Suppressor macrophage (primary cell): ENCODE measurements at places on chromosomes 7 and 10.

DNA sequence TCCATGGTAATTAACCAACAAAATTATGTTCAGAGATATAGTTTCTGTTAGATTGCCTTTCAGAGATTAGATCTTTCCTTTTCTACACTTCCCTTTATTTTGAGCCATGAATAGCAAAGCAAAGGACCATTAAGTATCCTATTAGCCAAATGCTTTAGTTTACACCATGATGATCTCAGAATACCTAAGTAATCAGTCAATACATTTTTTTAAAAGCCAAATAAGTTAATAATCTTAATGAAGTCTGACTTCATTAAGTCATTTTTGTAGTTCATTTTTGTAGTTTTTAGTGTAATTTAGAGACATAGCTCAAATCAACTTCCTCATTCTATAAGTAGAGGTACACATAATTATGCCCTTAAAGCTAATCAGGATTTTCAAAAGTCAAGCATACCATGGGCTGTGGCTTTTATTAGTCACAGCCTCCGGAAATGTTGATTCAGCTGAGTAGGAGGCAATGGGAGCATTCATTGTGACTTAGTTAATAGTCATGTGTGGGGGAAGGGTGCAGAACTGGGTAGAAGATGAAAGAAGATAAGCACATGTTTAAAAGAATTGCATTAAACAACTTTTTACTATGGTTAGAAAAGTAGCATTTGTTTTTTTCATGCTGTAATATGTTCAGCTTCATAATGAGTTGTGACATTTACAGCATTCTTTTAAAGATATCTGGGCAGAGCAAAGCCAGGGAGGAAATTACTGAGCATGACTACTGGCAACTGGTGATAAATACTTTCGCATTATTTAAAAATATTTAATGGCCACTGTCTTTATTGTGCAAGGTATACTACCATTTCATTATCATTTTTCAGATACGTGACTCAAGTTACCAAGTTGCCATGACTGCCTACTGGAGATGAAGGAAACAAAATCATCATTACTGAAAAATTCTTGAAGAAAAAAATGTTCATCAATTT is 57.3 kb upstream of the CCDC71L start:
- peak; percentile 87 for DNase-seq

DNA sequence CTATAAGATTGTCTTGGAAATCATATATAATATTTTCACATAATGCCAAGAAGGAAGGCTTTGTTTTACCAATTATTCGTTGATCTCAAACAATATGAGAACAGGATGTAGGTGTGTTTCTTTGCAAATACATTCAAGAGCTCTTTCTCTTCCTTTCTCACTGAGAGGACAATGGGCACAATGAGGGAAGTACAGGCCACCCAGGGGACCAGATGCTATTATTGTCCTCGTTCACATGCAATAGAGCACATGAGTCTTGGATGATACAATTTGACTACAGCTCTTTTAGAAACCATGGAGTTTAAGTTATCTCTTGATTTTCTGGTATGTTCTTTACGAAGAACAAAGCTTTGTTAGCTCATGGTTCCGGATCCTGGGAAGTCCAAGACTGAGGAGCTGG is 323.7 kb upstream of the KLF6 start:
- no peak for DNase-seq

GRCh38 chr7:147524726-147525250 is 1065.8 kb upstream of the C7orf33 start:
- DNase-seq, result no peak

GRCh38 chr7:84701524-84702306 is 485.1 kb downstream of the SEMA3D start:
- no peak for DNase-seq

- DNase-seq, result no peak
Measured at GRCh38 chr7:26603631-26604030, 260.8 kb downstream of the SKAP2 start.

DNA sequence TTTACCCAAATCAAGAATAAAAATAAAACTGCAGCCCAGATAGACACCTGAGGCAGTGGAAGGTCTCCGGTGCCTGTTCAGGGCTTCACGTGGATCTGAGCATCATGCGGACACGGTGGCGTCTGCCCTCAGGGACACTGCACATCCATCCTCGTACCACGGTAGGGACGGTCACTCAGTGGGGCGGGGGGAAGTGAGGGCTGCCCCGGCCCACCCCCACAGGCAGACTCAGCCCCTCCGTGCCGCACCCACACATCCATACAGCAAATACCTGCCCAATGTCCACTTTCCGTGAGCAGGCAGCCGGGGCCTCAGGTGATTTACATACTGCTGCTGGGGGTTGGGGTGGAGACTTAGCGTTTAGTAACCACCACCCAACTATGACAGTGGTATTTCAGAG is 207.8 kb downstream of the DIP2C start:
- DNase-seq, result no peak

- DNase-seq, result peak; percentile 85
Measured at GRCh38 chr10:98314532-98315284, 46.7 kb upstream of the LOXL4 start.

- no peak for DNase-seq
Measured at GRCh38 chr10:18683427-18683826, 24.2 kb downstream of the ARL5B start.

DNA sequence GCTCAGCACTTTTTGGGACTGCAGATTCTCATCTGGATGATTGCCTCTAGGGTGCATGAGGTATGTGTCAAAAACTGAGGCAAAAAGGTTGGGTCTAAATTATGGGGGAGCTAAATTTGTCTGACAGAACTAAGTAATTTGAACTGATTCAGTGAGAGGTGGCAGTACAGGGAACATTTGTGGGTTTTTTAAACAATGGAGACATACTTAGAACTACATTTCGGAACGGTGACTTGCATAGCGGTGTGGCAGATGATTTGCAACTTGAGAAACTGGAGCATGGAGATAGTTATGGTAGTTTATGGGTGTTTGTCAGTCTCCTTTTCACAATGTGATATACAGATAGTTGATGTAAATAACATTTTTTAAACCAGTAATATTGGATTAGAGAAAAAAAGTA is 14.6 kb downstream of the TBC1D12 start:
- no peak for DNase-seq

- DNase-seq, result peak; percentile 52
Measured at GRCh38 chr7:75534727-75535307, 42.7 kb downstream of the SPDYE5 start.

DNA sequence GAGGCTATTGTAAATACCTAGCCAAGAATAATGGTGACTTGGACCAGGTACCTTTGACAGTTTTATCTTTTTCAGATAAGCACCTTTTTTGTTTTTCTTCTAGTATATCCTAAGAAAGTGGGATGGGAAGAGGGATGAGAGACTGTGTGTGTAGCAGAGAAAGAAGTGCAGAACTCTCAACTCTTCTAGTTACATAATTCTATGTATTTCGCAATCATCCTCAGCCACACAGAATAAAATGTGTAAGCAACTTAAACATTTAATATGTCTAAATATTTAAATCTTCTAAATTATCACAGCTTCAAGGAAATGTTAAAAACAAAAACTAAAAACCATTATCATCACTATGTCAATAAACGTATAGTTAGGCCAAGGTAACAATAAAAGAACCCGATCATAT is 42.6 kb upstream of the GSAP start:
- DNase-seq, result peak; percentile 62

DNA sequence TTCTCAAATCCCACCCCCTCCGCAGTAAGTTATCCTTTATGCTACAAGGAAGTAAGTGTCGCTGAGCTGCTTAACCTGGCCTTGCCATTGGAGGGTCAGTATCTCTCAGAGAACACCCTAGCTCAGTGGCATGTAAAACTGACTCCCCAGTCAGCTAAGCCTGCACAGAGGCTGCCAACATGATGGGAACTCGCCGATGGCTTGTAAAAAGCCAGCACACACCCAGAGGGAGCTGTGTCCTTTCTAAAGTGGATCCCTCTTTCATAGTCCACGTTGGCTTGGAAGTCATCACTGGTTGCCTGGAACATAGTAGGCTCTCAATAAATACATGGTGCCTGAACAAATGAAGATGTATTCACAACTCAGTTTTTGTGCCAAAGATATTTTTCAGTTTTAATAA is 249.1 kb upstream of the YAE1 start:
- no peak for DNase-seq
